ENCODE measurements at places on chromosomes 1 and 21. TPM values are rescaled to one million over a fixed set of nuclear protein-coding genes. Genes with fewer than 3 reads are reported as not detected.

SPRR2B gene
- total RNA-seq = not detected

COL8A2 gene
- 0.43 TPM for total RNA-seq

AMPD1 gene
- total RNA-seq = not detected

MROH9 gene
- total RNA-seq = not detected

FOXE3 gene
- total RNA-seq = not detected

GJA4 gene
- not detected for total RNA-seq

MEAF6 gene
- 87.2 TPM for total RNA-seq

LMX1A gene
- total RNA-seq = not detected

BNIPL gene
- total RNA-seq = 0.28 TPM

TFF2 gene
- total RNA-seq = not detected

SFN gene
- 0.24 TPM for total RNA-seq

PGBD5 gene
- total RNA-seq = not detected

IFNLR1 gene
- 3.4 TPM for total RNA-seq

ESRRG gene
- not detected for total RNA-seq

PLA2G4A gene
- 0.81 TPM for total RNA-seq

RHCE gene
- 0.26 TPM for total RNA-seq

GRCh38 chr1:228075801-228076271 is 6.7 kb upstream of the ARF1 start:
- DNase-seq = no peak

- DNase-seq = no peak
Observed at GRCh38 chr1:165902565-165902964, 75.2 kb downstream of the UCK2 start.

- DNase-seq = no peak
Observed at GRCh38 chr1:78240191-78240590, 194.4 kb downstream of the GIPC2 start.

GRCh38 chr1:87274851-87275250 is 53.8 kb upstream of the LMO4 start:
- no peak for DNase-seq

DNA sequence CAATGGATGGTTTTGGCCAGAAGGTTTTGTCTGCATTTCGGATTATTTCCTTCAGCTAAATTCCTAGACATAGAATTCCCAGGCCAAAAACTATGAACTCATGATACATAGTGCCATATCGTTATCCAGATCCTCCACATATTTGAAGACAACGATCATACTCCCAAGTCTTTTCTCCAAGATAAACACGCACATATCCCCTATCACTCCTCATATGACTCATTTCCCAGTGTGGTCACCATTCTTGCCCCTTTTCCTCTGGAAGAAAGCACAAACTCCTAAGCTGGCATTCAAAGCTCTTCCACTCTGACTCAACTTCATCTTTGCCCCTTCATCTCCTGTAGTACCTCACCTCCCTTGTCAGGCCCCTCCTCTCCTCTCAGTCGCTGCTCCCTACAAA is 277.6 kb downstream of the PLPP3 start:
- no peak for DNase-seq

- DNase-seq = no peak
Observed at GRCh38 chr1:229005097-229005496, 265.8 kb upstream of the RAB4A start.

DNA sequence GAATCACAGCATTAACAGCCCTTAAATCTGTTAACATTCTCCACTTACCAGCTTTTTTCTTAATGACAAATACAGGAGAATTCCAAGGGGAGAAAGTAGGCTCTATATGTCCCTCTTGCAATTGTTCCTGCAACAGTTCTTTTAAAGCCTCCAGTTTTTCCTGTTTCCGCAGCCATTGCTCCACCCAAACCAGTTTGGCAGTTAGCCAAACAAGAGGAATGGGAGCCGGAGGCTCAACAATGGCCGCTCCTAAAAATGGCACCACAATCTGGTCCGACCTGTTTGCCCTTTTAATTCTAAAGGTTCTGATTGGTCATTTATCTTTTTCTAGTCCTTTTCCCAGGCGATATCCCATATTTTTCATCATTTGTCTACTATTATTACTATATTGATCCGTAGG is 14.0 kb upstream of the L1TD1 start:
- no peak for DNase-seq

DNA sequence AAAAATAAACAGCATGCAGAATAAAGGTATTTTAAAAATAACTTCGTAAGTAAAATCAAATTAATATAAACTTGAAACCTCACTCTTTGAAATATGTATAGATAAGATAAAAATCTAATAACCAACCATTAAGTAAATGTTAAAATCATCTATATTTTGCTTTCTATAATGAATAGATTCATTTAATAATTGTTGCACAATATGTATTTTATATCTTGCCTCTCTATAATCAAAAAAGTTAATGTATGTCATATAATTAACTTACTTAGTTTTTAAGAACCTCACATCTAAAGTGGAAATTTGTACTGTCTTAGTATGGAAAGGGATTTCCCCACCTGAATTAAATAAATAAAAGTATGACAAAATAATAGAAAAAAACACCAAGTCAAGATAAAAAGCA is 42.4 kb upstream of the RBM34 start:
- DNase-seq = no peak

- no peak for DNase-seq
Observed at GRCh38 chr1:64550946-64551605, 81.1 kb downstream of the CACHD1 start.

DNA sequence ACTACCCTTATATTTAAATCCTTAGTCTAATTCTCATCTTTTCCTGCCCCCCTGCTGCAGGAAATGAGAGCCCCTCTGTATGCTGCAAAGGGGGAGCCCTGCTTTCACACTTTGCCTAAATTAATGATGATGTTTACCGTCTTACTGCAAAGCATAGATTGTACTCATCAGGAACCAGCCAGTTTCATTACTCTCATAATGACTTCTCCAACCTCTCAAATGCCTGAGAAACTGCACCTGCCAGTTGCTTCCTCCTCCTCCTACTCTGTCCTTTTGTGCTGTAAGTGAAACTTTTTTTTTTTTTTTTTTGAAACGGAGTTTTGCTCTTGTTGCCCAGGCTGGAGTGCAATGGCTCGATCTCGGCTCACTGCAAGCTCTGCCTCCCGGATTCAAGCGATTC is 101.7 kb downstream of the ADSS2 start:
- no peak for DNase-seq

DNA sequence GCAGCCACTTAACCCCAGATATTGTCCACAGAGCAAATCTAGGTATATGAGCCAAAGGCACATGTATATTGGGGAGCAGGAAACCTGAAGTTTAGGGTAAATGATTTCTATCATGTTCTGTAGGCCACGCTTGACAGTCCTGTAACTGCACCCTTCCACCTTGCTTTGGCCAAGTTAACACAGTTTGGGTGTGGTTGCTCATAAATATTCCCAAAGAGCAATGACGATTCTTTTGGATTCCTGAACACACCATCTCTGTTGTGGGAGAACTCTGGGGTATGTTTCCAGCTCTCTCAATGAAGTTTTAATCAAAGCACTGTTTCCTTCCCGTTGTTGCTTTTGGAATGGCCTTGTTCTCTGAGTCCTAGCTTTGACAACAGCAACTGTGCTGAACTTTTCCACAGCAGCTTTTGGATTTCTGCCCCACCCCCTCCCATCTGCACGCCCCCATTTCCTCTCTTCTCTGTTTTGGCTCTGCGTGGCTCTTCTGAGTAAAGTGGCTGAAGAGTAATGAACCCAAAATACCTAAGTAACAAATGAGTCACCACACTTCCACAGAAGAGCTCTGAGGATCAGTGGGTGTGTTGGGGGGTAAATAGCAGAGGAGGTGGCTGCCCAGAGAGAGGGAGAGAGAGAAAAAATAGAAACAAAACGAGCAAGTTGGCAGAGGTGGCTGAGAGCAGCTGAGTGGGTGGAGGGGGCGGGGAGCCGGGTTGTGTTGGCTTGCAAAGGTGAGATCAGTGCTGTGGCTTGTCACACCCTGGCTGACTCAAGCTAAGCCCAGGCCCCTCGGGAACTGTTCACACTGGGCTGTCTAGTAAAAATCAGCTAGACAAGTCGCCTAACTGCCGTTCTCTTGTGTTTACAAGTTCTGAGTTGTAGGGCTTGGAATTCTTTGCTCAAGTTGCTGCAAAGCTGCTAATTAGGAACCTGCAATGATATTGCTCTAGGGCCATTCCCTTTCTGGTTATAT is 26.9 kb upstream of the RAP1A start:
- DNase-seq = peak; percentile 98

- no peak for DNase-seq
Observed at GRCh38 chr1:155003227-155003765, 694 bp downstream of the ZBTB7B start.

GRCh38 chr1:155864393-155864792 is 5.0 kb downstream of the SYT11 start:
- DNase-seq = no peak

GRCh38 chr1:53704804-53705445 is 34.0 kb downstream of the GLIS1 start:
- no peak for DNase-seq

GRCh38 chr21:21434944-21435343 is 436.7 kb downstream of the NCAM2 start:
- DNase-seq = no peak

GRCh38 chr1:83033682-83034081 is 965.2 kb downstream of the TTLL7 start:
- no peak for DNase-seq

DNA sequence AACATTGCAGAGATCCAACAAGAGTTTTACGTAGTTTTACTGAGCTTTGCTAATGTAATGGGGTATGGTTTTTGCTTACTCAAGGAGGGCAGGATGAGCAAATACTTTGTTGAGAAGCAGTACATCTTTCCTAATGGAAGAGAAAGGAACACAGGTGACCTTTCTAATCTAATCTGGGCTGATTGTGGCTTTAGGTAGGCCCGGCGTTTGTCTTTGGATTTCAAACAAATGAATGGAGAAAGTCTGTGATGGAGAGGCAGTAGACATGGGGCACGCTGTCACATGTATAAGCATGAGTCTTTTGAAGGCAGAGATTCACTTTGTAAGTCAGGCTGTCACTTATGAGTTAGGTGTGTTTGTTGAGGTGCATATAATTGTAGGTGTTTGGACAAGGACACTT is 1.7 kb downstream of the PLEKHM2 start:
- no peak for DNase-seq

DNA sequence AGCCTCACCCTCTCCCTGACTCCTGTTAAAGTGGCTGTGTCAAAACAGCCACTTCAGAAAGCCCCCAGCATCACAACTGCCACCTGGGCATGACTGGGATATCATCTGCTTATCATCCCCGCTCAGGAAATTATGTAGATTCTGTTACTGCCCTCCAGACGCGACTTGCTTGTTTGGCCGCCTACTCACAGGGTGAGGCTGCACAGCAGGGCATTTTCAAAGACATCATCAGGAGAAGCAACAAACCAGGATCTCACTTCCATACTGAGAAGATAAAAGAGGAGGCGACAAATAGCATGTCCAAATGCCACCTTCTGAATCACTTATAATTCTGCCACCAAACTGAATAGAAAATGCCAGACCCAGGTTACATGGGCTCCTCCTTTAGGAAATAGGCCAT is 94.8 kb downstream of the MIS18A start:
- no peak for DNase-seq

DNA sequence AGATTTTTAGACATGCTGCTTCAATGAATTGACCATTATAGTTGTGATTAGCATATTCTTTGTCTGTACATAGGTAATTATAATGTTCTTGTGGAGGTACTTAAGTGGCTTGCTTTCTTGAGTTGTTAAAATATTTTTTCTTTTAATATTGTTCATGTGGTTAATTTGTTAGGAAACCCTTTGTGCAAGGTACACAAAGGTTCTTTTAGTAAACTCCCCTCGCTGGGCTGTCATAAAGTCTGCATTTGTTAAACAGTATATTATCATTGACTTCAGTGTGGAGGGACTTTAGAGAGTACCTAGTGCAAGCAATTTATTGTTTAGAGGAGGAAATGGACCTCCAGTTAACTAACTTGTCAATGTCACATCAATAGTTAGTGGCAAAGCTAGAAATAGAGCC is 52.5 kb downstream of the DISP1 start:
- no peak for DNase-seq

DNA sequence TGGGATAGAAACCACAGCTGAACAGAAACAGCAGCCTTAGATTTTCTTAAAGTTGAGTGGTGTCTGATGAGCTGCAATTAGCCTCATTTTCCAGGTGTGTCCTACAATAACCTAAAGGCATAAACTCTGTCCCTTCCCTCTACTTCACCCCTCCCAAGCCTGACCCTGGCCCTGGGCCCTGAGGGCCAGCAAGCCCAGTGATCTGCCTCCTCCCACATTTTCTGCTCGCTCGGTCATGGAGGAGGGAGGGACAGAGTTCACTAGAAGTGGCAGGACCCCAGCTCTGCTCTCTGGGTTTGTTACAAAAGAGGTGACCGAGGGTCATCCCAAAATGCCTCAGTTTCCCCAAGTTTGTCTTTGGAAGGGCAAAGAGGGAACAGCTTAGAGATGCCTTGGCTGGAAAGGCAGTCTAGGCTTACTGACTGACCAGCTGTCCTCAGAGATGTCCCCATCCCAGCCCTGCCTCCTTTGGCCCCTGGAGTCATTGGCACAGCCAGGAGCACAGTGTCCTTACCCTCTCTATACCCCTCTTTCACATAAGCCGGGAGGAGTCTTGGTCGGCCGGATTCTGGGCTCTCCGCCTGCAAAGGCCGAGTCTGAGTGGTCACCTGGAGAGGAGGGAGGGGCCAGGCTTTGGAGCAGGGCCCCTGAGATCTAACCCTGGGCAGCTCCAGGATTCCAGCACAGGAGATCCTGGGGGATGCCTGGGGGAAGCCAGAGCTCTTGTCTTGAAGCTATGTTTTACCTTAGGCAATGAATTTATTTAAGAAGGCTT is 172.7 kb downstream of the PTPRU start:
- no peak for DNase-seq

DNA sequence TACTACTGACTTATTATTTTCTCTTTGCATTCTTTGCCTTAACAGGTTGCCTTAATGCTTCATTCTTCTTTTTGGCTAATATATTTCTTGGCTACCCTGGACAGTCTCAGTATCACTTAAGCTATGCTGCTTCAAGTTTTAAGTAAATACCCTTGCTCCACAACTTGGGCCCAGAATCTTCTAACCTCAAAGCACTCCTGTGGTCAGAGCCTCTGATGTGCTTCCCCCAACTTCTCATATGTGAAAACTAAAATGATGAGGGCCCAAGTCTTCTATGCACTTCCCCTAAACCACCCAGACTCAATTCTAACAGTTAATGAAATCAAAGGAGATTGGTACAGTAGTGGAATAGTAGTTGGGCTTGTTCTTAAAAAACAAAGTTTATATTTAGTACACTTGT is 314.1 kb downstream of the PLPP3 start:
- DNase-seq = no peak

GRCh38 chr21:40152476-40152875 is 285.2 kb downstream of the PCP4 start:
- DNase-seq = no peak

- no peak for DNase-seq
Observed at GRCh38 chr1:1593834-1594601, 5.9 kb downstream of the FNDC10 start.

GRCh38 chr1:54811739-54812655 is 10.9 kb upstream of the TTC22 start:
- DNase-seq = no peak

- DNase-seq = no peak
Observed at GRCh38 chr1:226581650-226582330, 33.2 kb downstream of the STUM start.
